ENCODE measurements at places on chromosomes 2 and 18.

DNA sequence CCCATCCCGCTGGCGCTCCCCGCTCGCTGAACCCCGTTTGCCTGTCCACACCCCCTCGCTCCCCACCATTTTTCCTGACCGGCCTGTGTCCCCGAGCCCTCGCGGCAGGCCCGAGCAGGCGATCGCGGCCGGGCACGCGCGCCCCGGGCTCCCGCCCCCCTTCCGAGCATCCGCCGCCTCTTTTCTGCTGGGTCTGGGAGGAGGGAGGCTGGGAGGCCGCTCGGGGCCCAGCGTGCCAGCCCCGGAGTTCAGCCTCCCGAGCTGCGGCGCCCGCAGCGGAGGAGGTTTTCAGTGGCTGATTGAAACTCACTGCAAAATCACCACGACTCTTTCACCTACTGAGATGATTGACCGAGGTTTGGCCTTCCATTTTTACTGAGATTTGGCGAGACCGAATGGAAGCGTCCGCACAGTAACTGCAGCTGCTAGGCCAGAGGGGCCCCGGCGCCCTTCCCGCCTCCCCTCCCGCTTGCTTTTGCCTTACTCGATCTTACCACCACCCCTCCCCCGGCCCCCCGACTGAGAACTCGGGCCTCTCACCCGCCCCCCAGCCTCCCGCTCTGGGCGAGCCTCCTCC lies 4.8 kb downstream of the SOX11 start:
- no peak for DNase-seq

DNA sequence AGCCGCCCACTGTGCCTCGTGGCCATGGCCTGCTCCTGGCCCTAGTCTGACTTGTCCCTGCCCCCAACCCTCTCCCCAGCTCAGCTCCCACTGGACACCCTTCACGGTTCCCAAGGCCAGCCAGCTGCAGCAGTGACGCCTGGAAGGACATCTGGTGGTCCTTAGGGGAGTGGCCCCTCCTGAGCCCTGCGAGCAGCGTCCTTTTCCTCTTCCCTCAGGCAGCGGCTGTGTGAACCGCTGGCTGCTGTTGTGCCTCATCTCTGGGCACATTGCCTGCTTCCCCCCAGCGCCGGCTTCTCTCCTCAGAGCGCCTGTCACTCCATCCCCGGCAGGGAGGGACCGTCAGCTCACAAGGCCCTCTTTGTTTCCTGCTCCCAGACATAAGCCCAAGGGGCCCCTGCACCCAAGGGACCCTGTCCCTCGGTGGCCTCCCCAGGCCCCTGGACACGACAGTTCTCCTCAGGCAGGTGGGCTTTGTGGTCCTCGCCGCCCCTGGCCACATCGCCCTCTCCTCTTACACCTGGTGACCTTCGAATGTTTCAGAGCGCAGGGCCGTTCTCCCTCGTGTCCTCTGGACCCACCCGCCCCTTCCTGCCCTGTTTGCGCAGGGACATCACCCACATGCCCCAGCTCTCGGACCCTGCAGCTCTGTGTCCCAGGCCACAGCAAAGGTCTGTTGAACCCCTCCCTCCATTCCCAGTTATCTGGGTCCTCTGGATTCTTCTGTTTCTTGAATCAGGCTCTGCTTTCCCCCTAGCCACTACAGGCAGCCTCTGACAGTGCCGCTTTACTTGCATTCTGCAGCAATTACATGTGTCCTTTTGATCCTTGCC lies 35.8 kb downstream of the ANO7 start:
- DNase-seq = no peak

DNA sequence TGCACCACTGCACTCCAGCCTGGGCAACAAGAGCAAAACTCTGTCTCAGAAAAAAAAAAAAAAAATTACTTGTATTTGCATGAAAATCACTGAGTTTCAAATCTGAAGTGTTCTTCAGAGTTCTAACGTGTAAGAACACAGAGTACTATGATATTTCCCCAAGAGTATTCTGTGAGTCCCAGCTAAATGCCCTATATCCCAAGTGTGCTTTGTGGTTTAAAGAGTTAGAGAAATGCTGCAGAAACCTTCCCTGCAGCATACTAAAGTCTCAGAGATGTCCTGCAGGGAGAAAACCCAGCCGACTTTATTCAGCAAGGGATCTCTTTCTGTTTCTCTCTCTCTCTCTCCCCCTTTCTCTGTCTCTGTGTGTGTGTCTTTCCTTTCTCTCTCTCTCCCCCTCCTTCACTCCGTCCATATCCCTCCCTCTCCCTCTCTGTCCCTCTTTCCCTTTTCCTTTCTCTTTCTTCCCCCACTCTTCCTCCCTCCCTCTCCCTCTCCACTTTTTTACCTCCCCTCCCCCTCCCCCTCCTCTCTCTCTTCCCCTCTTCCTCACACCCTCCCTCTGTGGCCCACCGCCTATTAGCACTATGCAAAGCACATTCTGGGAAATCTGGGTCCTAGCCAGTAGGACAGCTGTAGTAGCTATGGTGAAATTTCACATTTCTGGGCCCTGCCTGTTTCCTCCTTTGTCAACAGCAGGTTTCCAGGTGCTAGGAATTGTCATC lies 54.2 kb downstream of the ACTR2 start:
- no peak for DNase-seq

DNA sequence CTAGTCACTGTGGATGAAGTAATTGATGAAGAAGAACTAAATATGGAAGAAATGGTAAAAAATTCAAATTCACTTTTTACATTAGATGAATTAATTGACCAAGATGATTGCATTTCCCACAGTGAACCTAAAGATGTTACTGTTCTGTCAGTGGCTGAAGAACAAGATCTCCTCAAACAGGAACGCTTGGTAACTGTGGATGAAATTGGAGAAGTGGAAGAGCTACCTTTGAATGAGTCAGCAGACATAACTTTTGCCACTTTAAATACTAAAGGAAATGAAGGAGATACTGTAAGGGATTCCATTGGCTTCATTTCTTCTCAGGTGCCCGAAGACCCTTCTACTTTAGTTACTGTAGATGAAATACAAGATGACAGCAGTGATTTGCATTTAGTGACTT lies 26.6 kb upstream of the DYSF start:
- no peak for DNase-seq

DNA sequence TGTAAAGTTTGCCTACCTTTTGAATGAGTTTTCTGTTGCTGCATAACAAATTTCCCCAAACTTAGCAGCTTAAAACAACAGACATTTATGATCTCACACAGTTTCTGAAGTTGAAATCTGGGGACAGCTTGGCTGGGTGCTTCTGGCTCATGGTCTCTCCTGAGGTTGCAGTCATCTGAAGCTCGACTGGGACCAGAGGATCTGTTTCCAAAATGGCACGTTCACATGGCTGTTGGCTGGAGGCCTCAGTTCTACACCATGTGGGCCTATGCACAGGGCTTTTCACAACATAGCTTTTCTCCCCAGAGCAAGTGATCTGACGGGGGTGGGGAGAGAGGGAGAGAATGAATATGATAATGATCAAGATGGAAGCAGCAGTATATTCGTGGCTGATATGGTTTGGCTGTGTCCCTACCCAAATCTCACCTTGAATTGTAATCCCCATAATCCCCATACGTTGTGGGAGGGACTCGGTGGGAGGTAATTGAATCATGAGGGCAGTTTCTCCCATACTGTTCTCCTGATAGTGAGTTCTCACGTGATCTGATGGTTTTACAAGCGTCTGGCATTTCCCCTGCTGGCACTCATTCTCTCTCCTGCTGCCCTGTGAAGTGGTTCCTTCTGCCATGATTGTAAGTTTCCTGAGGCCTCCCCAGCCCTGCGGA lies 3.5 kb downstream of the RALB start:
- DNase-seq = no peak

- no peak for DNase-seq
These were observed 134.1 kb upstream of the GPC1 start for GRCh38 chr2:240301256-240301795.

DNA sequence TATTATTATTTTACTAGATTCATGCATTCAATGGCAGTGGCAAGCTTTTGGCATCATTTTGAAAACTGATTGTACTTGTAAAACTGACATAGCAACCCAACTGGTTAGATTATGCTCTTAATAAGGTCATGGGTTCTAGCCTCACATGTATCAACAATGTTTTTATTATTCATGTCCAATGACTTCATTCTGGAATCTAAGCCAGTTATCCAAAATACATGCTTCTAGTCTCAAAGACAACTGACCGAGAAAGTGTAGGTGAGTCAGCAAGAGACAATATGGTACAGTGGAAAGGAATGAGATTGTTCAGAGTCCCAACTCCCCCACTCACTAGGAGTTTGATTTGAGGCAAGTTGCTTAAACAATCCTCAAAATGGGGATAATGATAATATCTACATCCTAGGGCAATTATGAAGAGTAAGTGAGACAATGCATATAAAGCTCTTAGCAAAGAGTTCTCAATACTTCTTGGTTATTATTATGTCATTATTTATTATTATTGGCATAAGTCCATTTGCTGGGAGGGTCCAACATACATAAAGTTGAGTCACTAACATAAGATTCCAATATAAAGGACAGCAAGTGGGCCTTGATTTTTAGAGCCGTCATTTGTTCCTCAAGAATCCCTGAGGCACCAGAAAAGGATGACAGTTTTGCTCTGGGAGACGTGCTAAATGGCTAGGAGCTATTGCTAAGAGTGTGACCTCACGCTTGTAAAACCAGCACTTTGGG lies 99.4 kb downstream of the NEB start:
- no peak for DNase-seq

DNA sequence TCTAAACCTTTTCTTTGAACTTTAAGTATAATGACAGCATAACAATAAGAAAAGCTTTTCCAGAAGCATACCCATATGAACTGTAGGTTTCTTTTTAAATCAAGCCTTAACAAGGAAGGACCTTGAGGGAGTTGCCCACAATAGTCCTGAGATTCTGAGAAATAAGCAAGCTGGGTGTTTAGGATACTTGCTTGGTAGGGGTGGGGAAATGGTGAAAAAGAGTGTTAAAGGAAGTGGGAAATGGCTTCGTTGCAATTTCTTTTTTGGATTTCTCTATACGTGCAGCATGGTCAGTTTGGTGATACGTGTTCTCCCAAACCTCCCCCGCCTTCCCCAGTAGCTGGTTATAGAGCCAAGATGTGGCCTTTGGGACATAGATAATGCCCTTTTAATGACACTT lies 17.2 kb downstream of the INSIG2 start:
- DNase-seq = no peak

DNA sequence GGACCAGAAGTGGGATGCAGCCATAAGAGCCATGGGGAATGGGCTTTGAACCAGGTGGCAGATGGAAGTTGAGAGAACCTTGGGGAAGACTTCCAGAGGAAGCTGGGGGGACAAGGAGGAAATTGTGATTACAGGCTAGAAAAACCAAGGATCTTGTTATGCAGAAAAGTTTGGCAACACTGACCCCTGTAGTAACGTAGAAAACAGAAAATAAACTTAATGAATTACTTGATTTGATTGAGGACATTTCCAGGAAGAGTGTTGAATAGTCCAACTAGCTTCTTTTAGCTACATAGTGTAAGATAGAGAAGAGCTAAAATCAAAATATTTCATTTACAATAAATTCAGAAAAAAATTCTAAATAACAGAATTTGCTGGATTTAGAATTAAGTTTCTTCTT lies 91.9 kb upstream of the GPC1 start:
- DNase-seq = no peak

DNA sequence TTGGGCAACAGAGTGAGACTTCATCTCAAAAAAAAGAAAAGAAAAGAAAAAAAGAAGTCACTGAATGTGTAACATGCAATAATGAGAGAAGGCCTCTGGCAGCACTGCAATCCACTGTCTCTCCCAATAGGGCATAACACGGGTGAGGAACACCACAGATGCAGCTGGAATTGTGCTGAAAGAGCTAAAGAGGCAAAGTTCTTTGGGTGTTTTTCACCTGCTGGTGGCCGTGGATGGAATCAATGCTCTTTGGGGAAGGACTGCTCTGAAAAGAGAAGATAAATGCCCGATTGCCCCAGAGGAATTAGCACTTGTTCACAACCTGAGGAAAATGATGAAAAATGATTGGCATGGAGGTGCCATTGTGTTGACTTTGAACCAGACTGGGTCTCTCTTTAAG lies 31.0 kb upstream of the CYBRD1 start:
- DNase-seq = no peak

DNA sequence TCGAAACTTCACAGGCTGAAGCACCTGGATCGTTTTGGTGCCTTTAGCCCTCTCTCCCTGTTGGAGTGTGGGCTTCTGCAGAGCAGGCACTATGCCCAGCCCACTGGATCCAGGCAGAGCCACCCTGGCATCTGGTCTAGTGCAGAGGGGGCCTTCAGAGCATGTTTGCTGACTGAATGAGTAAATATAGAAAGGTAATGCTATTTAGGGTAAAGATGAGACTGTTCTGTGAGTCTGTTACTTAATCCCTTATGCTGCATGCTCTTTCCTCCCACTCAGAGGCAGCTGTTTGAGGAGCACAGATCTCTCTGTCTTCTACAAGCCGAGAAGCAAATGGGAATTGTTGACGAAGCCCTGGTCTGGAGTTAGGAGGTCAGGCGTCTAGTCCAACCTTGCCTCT lies 130.2 kb downstream of the RGPD3 start:
- DNase-seq = no peak

DNA sequence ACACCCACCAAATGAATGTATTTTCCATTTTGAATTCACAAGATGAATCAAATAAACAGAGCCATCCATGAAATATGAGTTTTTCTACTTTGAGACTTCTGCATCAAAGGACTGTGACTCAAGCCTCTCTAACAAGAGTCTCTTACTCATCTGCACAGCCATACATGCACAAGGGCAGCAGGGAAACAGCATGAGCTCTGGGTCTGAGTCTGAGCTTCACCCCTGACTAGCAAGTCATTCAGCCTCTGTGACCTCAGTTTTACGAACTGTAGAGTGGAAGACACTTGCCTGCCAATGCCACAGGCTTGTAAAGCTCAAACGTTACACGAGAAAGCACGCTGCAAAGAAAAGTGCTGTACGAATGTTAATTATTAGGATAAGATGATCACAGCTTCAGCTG lies 42.9 kb downstream of the MREG start:
- DNase-seq = no peak

DNA sequence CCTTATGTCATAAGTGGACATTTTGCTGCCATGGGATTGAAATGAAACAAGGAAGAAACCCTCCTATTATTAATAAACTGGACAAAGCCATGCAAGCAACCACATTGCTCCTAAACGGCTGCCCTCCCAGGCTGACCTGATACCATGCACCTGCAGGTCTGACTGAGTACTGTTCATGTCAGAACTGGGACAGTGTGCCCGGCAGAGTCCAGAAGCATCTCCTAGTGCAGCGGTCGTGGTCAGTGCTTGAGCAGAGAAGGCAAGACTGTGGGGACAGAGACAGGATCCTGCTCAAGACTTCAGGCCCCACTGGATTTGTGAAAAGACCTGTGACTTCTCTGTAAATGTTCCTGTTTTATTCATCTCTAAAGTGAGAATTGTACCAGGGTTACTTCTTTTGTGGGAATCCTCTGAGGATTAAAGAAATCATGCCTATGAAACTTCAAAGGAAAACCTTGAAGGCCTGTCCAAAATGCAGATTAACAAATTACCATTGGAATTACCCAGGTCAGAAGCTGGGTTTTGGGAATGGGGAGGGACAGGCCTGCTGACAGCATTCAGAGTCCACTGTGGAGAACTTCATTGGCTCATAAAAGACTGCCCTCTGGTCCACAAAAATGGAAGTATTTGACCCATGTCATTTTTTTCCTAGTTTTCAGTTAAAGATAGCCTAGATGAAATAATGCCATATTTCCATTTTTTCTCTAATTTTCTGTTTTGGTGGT lies 13.9 kb downstream of the RNF144A start:
- no peak for DNase-seq

- no peak for DNase-seq
These were observed 20.8 kb upstream of the MAL start for GRCh38 chr2:95004711-95005110.
